Activated CD4-positive, alpha-beta T cell treated with anti-CD3 and anti-CD28 coated beads, Interleukin-2, Interleukin-4, amounts not matched to agents 100 ng/mL and 50 ng/mL, durations not matched to agents 16 hours and 8 hours (primary cell): ENCODE measurements at places on chromosomes 5 and 9.

DNA sequence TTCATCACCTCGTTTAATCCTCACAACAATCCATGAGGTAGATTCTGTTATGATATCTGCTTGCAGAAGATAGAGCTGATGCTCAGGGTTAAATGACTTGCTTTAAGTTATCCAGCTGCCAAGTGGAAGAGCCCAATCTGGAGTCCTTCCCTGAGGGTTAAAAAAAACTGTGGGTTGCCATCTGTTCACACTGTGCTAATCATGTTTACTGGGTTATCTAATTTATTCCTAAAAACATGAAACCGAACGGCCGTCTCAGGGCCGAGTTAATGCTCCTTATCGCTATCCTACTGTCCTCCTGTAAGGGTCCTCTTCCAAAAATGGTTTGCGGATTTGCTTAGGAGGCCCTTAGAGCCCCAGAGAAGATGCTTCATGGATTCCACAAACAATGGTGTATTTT is 153.3 kb downstream of the YIPF5 start:
- no peak for DNase-seq

- no peak for DNase-seq
Observed at GRCh38 chr9:76414661-76415060, 20.4 kb upstream of the RFK start.

- DNase-seq: no peak
Observed at GRCh38 chr5:160285316-160285715, 27.0 kb downstream of the CCNJL start.

DNA sequence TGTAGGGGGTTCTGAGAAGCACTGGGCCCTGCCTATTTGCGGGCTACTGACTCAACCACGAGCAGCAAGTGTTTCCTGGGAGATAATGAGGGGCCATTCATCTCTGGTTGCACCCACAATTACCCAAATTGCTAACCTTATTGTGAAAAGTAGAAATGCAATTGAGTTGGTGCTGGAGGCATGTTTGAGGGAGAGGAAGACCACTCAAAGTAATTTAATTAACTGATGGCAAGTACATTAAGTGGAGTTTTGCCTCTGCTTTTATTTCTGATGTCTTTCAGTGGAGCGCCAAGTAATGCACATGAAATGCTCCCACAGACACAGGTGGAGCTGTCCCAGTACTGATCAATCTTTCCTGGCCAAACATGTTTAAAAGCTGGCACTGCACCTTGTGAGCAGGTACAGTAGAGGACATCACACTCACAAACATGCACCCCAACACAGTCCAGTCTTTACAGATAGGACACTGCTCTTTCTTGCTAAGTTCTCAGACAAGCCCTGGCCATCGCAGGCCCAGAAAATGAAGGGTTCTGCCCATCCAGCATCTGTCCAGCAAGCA is 195.4 kb downstream of the HSPA4 start:
- no peak for DNase-seq

GRCh38 chr5:51632793-51633192 is 249.5 kb downstream of the ISL1 start:
- DNase-seq: no peak
